Heart left ventricle (tissue), 16 donors: ENCODE measurements at places on chromosomes 2 and 18. TPM values are rescaled to one million over a fixed set of nuclear protein-coding genes. Genes with fewer than 3 reads are reported as not detected.

OR6B2 gene
- not detected for total RNA-seq

AFG3L2 gene
- 120 TPM for total RNA-seq

- DNase-seq, result no peak
- H3K4me3 ChIP-seq, result no peak overlapping the region
- H3K27me3 ChIP-seq, result no peaks in the 10 kb centered on the region
- no peak overlapping the region for H3K27ac ChIP-seq
- peaks cover 9% of the 10 kb centered on the region for H3K4me1 ChIP-seq
- no peaks in the 10 kb centered on the region for H3K36me3 ChIP-seq
These were observed 2.6 kb upstream of the BMPR2 start for GRCh38 chr2:202373490-202373889.

DNA sequence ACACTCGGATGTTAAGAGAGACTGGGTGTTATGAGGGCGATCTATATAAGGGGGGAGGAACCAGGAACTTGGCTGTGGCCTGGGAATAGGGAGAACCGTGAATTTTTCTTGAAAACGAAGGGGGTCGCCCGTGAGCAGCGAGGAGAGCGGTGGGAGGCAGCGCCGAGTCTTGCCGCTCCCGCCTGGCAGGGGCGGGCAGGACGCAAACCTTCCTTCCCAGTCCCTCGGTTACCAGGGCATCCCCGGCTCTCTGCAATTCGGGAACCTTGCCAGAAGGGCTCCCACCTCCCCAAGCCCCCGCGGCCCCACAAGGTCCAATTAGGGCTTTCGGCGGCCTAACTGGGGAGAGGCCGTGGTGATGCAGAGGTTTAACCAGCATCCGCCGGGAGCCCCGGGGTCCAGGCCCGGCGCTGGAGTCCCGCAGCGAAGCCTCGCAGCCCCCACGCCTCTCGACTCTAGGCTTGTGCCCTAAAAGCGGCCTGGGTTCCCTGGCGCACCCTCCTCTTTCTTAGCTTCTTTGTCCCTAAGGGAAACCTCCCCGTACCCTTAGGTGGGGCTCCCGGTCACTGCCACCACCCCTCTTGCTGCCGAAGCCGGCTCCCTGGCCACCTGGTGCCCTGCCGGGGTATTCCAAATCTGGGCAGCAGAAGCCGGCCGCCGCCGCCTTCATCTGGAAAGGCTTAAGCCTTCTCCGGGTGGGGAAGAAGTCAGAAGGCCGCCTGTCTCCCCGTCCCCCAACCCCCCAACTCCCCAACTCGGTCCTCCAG, 680 bp upstream of the FHOD3 start:
- H3K4me3 ChIP-seq, result peak overlapping the region; percentile 85
- peak overlapping the region; percentile 78 for H3K27ac ChIP-seq
- H3K36me3 ChIP-seq, result no peaks in the 10 kb centered on the region
- peaks cover 33% of the 10 kb centered on the region for H3K4me1 ChIP-seq
- peak; percentile 73 for DNase-seq
- H3K27me3 ChIP-seq, result peaks cover 17% of the 10 kb centered on the region

GRCh38 chr18:25873833-25874232, 216.6 kb downstream of the SS18 start:
- H3K27me3 ChIP-seq, result no peaks in the 10 kb centered on the region
- H3K4me1 ChIP-seq, result peaks cover 6% of the 10 kb centered on the region
- no peak overlapping the region for H3K4me3 ChIP-seq
- DNase-seq, result no peak
- no peaks in the 10 kb centered on the region for H3K36me3 ChIP-seq

- no peak for DNase-seq
- H3K27me3 ChIP-seq, result no peaks in the 10 kb centered on the region
- H3K4me1 ChIP-seq, result no peaks in the 10 kb centered on the region
- no peaks in the 10 kb centered on the region for H3K36me3 ChIP-seq
These were observed 510.9 kb upstream of the CELF4 start for GRCh38 chr18:38076346-38077070.
